ENCODE measurements at places on chromosomes 7 and 10.

DNA sequence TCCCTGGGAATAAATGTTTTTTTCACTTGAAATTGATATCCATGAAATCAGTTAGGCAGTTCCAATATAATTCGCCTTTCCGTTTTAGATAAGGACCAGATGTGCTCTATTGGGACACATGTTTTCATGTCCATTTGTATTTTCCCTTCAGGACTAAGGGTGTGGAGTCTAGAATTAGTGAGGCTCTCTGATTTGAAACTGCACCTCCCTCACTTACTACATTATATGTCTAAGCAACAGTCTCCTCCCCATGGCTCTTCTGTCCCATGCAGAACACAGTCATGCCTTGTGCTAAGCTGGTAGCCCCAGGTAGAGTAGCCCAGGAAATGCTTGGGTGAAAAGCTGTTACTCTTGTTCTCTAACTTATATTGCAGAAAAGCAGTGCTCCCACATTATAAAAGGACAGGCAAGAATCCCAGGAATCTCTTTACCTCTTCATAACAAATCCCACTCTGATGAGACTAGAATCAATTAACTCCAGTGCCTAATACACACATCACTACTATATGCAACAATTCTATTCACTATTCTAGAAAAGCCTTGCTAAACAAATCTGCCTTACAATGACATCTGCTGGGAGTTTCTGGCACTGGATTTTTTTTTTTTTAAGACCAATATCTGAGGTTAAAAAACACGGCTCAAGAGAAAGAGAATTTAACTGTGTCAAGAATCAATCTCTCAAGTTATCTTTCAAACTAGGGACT lies 293.9 kb downstream of the SNX13 start:
- DNase-seq: no peak

- no peak for DNase-seq
Observed at GRCh38 chr7:48099781-48100180, 10.7 kb downstream of the UPP1 start.

GRCh38 chr7:78497728-78498427 lies 699.3 kb downstream of the PHTF2 start:
- no peak for DNase-seq

DNA sequence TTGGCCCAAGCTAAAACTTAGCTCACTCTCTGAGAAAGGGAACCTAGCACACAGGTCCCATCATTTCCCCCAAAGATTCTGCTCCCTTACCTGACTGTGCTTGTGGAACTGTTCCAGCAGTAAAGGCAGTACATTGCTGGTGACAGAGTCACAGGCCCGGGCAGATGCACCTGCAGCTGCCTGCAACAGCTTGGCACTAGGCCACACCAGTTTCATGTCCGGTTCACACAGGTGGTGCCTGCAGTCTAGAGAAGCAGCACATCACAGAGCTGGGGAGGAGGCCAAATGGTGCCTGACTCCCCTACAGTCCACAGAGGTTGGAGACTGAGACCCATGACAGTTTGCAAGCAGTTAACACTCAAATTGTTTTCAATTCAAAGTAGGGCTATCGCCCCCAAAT lies 22.2 kb downstream of the ZDHHC16 start:
- DNase-seq: no peak

DNA sequence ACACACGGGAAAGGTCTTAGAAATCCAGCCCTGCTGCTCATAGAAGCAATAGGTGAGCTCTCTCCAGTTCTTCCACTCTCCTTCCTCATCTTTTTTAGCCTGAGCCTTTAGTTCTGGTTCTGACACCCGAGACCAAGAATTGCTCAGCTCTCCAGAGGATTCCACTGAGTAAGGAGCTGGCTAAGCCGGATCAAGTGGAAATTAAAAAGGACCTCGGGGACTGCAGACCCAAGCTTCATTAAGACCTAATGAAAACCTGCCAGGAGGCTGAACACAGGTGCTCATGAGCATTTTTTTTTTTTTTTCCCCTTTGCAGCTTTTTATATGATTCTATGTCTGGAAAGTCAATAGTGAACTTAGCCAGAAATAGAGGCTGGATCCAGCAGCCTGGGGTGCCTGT lies 1176.0 kb upstream of the AUTS2 start:
- no peak for DNase-seq

GRCh38 chr10:78190051-78190825 lies 156.6 kb downstream of the RPS24 start:
- DNase-seq: no peak

DNA sequence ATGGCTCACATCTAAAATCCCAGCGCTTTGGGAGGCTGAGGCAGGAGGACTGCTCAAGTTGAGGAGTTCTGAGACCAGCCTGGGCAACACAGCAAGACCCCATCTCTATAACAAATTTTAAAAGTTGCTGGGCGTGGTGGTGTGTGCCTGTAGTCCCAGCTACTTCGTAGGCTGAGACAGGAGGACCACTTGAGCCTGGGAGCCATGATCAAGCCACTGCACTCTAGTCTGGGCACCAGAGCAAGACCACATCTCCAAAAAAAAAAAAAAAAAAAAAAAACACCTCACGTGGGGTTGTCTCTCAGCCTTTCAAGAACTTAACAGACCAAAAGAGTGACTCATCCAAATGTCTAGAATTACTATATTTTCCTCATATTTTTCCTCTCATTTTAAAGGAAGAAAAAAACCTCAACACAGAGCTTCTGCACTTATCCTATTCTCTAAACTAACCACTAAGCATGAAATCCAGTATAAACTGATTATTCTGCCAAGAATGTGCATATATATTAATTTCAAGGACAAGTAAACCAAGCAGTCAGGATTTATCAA lies 46.3 kb downstream of the CUL2 start:
- no peak for DNase-seq

DNA sequence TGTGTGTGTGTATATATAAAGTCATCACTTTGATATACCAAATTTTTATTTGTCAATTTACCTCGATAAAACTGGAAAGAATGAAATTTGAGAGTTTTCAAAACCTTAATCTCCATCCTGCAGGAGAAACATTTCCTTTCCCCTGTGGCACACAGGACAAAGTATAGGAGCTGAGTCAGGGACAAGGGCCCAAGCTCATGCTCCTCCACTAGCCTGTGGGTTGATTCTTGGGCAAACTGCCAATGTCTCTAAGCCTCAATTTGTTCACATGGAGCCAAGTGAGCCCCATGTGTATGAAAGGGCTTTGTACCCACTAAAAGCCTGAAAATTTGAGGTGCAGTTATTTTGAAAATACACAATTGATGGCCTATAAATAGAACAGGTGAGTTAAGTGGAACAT lies 60.3 kb upstream of the IL6 start:
- peak; percentile 45 for DNase-seq

- no peak for DNase-seq
Observed at GRCh38 chr7:158265743-158266080, 321.9 kb downstream of the PTPRN2 start.

GRCh38 chr10:123150271-123150985 lies 2.5 kb downstream of the HMX2 start:
- no peak for DNase-seq

DNA sequence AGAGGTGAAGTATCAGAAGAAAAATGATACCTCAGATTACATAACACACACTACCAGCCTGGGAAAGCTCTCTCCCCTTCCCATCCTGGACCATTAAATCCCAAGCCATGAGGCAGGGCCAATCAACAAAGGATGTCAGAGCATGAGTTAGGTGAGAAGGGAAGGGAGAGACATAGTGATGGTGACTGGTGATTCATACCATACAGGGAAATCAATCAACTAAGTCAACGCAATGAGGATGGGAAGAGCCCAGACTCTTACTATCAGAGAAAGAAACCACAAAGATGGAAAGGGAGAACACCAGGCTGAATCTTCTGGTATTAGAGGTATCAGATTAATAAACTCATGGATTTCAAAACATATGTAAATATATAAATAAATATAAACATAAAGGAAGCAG lies 185.4 kb downstream of the KMT2E start:
- DNase-seq: no peak

DNA sequence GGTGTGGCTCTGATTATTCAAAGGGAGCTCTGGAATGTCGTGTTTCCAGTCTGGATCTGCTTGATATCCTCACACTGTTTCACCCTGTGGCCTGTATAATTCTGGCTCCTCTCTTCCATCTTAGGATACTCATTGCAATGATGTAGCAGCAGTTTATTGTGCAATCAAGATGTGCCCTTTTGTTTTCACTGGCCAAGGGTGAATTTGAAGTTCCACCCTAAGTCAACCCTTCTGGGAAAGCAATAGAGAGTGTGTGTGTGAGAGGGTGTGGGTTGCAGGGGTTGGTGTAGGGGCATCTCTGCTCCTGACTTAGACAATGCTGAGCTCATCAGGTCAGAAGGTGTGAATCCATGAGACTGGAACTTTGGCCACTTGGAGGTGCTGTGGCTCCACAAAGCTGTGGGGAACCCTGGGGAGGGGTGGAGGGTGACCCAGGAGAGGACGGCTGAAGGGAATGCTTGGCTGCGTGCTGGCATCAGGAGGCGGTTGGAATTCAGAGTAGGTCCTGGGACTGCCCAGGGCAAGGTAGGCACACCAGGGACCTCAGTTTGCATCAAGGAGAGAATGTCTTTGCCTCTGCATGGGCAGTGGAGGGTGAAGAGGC lies 118.0 kb upstream of the PRSS58 start:
- DNase-seq: no peak

DNA sequence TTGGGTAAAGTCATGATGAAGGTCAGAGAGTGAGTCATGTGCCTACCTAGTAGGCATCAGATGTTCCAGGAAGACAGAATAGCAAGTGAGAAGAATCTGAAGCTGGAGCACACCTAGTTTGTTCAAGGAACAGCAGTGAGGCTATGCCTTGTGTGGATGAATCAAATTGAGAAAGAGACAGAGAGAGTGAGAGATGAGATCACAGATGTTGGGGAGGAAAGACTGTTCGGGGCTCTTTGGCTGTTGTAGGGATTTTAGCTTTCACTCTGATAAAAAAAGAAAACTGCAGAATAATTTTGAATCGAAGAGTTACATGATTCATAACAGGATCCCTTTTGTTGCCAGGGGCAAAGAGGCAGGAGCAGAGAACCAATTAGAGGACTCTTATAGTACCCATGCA lies 6.3 kb downstream of the LIPF start:
- DNase-seq: no peak

- DNase-seq: no peak
Observed at GRCh38 chr10:131635564-131636015, 265.2 kb upstream of the PPP2R2D start.

DNA sequence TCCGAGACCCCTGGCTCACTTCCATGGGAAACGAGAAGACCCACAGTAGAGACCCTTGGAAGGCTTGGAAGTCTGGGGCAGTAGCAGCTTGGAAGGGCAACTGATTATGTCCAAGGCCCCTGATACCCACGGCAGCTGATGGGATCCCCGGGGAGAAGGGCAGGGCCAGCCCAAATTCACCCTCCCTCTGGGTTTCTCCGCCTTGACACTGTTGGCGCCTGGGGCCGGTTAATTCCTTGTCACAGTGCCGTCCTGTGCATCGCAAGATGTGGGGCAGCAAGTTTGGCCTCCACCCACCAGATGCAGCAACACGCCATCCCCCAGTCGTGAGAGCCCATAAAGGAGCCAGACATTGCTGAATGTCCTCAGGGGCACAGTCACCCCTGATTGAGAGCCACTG lies 89.2 kb downstream of the RGS10 start:
- DNase-seq: no peak

GRCh38 chr7:55563596-55564325 lies 8.5 kb downstream of the VOPP1 start:
- DNase-seq: no peak

DNA sequence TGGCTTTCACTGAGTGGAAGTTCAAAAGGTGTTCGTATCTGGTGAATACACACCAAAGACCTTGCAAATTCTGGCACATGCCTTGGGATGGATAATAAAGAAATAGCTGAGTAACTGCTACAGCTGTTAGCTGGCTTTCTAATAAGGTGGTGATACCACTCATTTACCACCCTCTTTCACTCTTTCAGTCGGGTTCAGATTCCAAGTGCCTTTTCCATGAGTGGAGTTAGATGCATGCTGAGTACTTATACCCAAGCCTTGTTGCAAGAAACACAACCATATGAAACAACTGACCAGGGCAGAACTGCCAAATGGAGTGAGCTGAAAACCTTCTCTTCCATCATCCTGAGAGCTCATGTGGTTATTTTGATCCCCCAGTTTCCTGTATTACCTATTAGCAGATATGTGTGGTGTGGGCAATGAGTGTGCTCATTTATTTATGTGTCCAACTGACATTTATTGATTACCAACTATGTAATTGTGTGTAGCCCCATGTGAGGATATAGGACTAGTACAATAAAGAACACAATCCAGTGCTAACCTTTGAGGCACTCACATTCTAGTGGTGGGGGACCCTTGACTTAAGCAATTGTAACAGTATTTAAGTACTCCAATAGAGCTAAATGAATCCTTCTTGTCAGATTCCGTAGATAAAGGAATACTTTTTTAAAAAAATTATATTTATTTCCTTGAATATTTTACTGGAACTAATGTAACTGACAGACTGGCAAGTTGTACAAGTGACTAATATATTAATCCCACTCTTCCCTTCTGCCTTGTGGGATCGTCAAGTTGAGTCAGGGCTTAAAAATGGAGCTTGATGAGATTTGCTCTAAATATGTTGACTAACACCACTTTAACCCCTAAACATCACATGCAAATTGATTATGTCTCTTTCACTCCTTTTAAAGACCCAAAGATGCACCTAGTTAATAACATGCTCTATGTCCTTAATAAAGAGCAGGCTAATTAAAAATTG lies 124.7 kb downstream of the ARID5B start:
- no peak for DNase-seq

All from skeletal muscle cell (primary cell).